Uterus (tissue), 4 donors: ENCODE measurements at places on chromosomes 13 and 19. TPM values are rescaled to one million over a fixed set of nuclear protein-coding genes. Genes with fewer than 3 reads are reported as not detected.
A peak's percentile ranks its signal among the peaks of the same experiment; 100 is the strongest.

- no peaks in the 10 kb centered on the region for H3K36me3 ChIP-seq
- peak overlapping the region; percentile 30 for H3K4me3 ChIP-seq
- peak overlapping the region; percentile 65 for H3K27ac ChIP-seq
- H3K4me1 ChIP-seq = no peaks in the 10 kb centered on the region
- H3K27me3 ChIP-seq = no peaks in the 10 kb centered on the region
Observed at GRCh38 chr19:7224209-7224686, 70.0 kb downstream of the INSR start.

DNA sequence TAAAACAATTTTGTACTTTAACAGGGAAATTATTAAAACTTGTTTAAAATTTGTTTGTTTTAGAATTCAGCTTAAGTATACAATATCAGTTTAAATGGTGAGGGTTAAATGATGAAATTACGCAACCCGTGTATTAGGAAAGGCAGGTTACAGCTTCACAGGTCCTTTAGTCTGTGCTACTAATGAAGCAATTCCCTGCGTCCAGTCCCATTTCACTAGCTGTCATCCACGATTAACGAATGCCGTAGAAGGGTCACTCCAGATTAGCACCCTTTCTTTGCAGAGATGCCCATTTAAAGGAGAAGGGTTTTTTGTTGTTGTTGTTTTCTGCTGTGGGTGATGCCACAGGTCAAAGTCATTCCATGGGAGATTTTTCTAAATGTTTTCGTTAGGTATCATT, 457.6 kb upstream of the SLC10A2 start:
- no peak overlapping the region for H3K27ac ChIP-seq
- no peak overlapping the region for H3K4me3 ChIP-seq
- no peaks in the 10 kb centered on the region for H3K36me3 ChIP-seq

- DNase-seq = no peak
- no peak overlapping the region for H3K4me3 ChIP-seq
- no peaks in the 10 kb centered on the region for H3K36me3 ChIP-seq
- H3K4me1 ChIP-seq = no peaks in the 10 kb centered on the region
Observed at GRCh38 chr13:113889467-113889866, 25.6 kb upstream of the GAS6 start.

- H3K27me3 ChIP-seq = no peaks in the 10 kb centered on the region
- no peaks in the 10 kb centered on the region for H3K4me1 ChIP-seq
- no peak overlapping the region for H3K4me3 ChIP-seq
- no peak for DNase-seq
- no peaks in the 10 kb centered on the region for H3K36me3 ChIP-seq
Observed at GRCh38 chr13:21938168-21938567, 267.3 kb downstream of the FGF9 start.

GRCh38 chr13:98386637-98387036, 190.3 kb downstream of the STK24 start:
- no peak overlapping the region for H3K27ac ChIP-seq
- no peak overlapping the region for H3K4me3 ChIP-seq
- DNase-seq = no peak
- no peaks in the 10 kb centered on the region for H3K27me3 ChIP-seq

DNA sequence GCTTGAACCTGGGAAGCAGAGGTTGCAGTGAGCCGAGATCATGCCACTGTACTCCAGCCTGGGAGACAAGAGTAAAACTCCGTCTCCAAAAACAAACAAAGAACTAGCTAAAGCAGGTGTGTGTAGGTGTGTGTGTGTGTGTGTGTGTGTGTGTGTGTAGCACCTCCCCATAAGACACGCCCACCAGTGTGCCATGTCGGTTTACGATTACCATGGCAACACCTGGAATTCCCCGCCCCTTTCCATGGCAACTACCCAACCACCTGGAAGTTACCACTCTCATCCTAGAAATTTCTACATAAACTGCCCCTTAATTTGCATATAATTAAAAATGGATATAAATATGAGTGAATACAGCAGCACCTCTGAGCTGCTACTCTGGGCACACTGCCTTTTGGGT, 80.9 kb upstream of the ADGRE5 start:
- no peak overlapping the region for H3K27ac ChIP-seq
- no peaks in the 10 kb centered on the region for H3K36me3 ChIP-seq
- DNase-seq = no peak
- H3K4me3 ChIP-seq = no peak overlapping the region
- H3K27me3 ChIP-seq = no peaks in the 10 kb centered on the region
- no peaks in the 10 kb centered on the region for H3K4me1 ChIP-seq

- no peaks in the 10 kb centered on the region for H3K36me3 ChIP-seq
- H3K4me3 ChIP-seq = no peak overlapping the region
- H3K27ac ChIP-seq = peak overlapping the region; percentile 50
- no peaks in the 10 kb centered on the region for H3K4me1 ChIP-seq
Observed at GRCh38 chr19:21482863-21483276, 22.5 kb upstream of the ZNF429 start.

GRCh38 chr19:51803967-51804366, 9.0 kb downstream of the FPR3 start:
- no peak overlapping the region for H3K4me3 ChIP-seq
- no peaks in the 10 kb centered on the region for H3K27me3 ChIP-seq

GRCh38 chr13:33259296-33259695, 26.3 kb downstream of the STARD13 start:
- H3K4me1 ChIP-seq = no peaks in the 10 kb centered on the region
- no peaks in the 10 kb centered on the region for H3K36me3 ChIP-seq
- no peak overlapping the region for H3K4me3 ChIP-seq
- no peaks in the 10 kb centered on the region for H3K27me3 ChIP-seq

DNA sequence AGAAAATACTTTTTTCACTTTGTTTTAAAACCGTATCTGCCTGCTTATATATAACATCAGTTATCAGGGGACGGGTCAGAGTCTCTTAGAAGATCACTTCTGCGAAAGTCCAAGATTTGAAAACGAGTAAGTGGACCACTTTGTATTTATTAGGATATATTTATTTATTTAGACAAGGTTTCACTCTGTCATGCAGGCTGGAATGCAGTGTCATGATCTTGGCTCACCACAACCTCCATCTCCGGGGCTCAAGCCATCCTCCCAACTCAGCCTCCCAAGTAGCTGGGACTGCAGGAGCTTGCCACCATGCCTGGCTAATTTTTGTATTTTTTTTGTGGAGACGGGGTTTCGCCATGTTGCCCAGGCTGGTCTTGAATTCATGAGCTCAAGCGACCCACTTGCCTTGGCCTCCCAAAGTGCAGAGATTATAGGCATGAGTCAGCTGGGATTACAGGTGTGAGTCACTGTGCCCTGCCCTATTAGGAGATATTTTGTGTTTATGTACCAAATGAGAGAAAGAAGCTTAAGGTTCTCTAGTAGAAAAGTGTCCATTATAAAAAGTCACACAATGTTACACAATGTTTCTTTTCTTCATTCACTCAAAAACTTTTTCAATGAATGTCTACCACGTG, 39.5 kb downstream of the RASL11A start:
- H3K27ac ChIP-seq = no peak overlapping the region
- no peaks in the 10 kb centered on the region for H3K27me3 ChIP-seq
- no peak for DNase-seq
- no peaks in the 10 kb centered on the region for H3K36me3 ChIP-seq
- no peak overlapping the region for H3K4me3 ChIP-seq
- H3K4me1 ChIP-seq = no peaks in the 10 kb centered on the region

DNA sequence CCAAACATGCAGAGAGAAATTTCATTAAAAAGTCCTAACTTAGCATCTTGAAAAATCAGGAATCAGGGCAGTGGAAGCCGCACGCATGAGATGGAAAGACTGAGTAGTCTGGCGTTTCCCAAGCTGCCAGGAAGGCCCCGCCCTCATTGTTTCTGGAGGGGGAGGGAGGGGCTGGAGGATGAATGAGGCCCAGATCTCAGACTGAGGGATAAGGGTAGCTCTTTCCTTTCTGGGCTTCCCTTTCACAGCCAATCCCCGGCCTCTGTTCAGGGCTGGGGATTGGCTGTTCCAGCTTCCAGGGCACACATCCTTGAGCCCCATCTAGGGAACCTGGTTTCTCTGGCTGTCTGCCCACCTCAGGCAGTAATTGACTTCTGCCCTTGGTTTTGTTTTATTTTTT, 7.3 kb downstream of the C19orf53 start:
- no peak overlapping the region for H3K4me3 ChIP-seq
- H3K27ac ChIP-seq = peak overlapping the region; percentile 70
- no peaks in the 10 kb centered on the region for H3K4me1 ChIP-seq
- no peaks in the 10 kb centered on the region for H3K36me3 ChIP-seq
- no peaks in the 10 kb centered on the region for H3K27me3 ChIP-seq

GRCh38 chr19:34370983-34371382, 6.0 kb downstream of the GPI start:
- no peak for DNase-seq
- no peaks in the 10 kb centered on the region for H3K27me3 ChIP-seq
- no peak overlapping the region for H3K4me3 ChIP-seq
- no peaks in the 10 kb centered on the region for H3K36me3 ChIP-seq

DNA sequence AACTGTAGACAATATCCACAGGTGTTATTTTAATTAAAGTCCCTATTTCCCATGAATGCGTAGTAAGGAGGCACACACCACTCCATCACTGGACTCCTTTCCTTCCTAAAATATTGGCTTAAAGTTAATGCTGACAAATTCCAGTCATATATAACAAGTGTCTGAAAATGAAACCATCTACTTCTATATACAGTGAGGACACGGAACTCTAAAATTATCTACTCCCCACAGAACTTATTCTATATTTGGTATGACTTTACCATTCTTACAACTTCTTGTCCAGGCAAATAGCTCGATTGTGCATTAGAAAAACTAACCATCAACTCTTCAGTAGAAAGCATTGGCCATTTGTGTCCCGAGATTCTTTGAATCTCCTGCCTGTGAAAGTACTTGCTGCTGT, 1560.2 kb downstream of the EFNB2 start:
- no peak for DNase-seq
- H3K27me3 ChIP-seq = no peaks in the 10 kb centered on the region
- H3K36me3 ChIP-seq = no peaks in the 10 kb centered on the region
- no peak overlapping the region for H3K27ac ChIP-seq

DNA sequence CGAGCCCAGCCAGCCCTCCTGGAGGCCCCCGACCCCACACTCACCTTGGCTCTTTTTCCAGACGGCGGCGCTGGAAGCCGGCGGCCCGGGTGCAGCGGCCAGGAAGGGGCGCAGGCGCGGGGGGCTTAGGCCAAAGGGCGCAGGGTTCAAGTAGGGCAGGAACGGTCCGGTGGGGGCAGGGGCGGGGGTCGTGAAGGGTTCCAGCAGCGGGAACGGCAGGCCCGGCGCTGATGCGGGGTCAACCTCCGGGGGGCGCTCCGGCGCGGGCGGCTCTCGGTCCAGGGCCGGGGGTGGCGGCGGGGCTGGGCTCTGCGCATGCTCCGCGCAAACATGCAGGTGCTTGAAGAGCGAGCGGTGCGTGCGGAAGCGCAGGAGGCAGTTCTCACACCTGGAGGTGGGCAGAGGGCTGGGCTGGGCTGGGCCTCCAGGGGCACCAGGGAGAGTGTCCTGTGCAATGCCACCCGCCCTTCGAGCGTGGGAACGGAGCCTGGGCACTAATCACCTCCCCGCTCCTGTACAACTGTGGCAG, 2.3 kb downstream of the ZNF414 start:
- DNase-seq = no peak
- peak overlapping the region; percentile 3 for H3K27ac ChIP-seq
- no peaks in the 10 kb centered on the region for H3K4me1 ChIP-seq
- no peak overlapping the region for H3K4me3 ChIP-seq
- H3K36me3 ChIP-seq = no peaks in the 10 kb centered on the region

GRCh38 chr19:49968279-49968922, 7.4 kb upstream of the SIGLEC11 start:
- no peak for DNase-seq
- H3K36me3 ChIP-seq = no peaks in the 10 kb centered on the region
- no peak overlapping the region for H3K4me3 ChIP-seq
- no peak overlapping the region for H3K27ac ChIP-seq

GRCh38 chr13:101714195-101714594, 261.7 kb downstream of the ITGBL1 start:
- no peaks in the 10 kb centered on the region for H3K36me3 ChIP-seq
- H3K4me1 ChIP-seq = no peaks in the 10 kb centered on the region
- H3K27ac ChIP-seq = no peak overlapping the region
- H3K27me3 ChIP-seq = no peaks in the 10 kb centered on the region
- DNase-seq = no peak
- no peak overlapping the region for H3K4me3 ChIP-seq

DNA sequence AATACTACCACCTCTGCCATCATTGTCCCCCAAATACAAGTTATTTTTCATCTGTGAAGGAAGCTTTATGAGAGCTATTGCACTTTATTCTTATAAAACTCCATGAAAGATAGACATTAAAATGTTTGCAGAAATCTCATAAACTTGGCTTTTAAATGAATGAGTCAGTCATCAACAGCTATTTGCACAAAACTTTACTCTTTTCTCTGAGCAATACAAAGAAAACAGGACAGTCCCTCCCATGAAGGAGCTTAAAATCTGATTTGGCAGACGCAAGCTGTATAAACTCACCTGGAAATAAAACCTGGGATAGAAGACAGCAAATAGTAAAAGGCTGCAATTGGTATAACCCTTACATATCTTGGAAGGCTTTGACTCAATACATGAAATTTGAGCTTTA, 16.6 kb upstream of the RCBTB1 start:
- no peak overlapping the region for H3K27ac ChIP-seq
- H3K27me3 ChIP-seq = no peaks in the 10 kb centered on the region
- no peak overlapping the region for H3K4me3 ChIP-seq
- H3K36me3 ChIP-seq = no peaks in the 10 kb centered on the region

DNA sequence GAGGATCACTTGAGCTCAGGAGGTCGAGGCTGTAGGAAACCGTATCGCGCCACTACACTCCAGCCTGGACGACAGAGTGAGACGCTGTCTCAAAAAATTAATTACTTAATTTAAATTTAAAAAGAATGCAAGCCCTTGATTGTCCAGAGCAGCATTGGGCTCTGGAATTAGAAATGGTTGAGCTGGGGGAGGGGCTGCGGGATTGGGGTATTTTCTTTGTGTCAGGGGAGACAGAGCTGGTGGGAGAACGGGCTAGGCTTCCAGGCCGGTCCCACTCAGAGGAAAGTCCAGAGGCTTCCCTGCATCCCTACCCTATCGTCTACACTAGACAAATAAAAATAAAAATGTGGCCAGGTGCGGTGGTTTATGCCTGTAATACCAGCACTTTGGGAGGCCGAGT, 2.2 kb upstream of the RAB3A start:
- no peak for DNase-seq
- H3K4me1 ChIP-seq = peaks cover 7% of the 10 kb centered on the region
- no peak overlapping the region for H3K4me3 ChIP-seq
- no peaks in the 10 kb centered on the region for H3K36me3 ChIP-seq
- H3K27me3 ChIP-seq = no peaks in the 10 kb centered on the region

DNA sequence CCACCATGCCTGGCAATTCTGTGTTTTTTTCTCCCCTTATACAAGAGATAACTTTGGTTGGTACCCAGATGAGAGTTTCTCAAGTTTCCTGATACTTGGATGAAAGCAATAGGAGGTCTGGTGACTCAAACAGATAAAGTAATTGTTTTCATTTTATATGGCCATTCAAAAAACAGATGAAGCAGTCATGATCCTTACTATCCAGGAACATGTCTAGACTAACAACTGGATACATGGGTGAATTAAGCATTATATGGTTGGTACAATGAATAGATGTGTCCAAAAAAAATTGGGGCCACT, 8.5 kb downstream of the ZNF430 start:
- no peaks in the 10 kb centered on the region for H3K27me3 ChIP-seq
- no peaks in the 10 kb centered on the region for H3K4me1 ChIP-seq

- H3K4me3 ChIP-seq = no peak overlapping the region
- H3K27ac ChIP-seq = no peak overlapping the region
- no peaks in the 10 kb centered on the region for H3K36me3 ChIP-seq
- no peaks in the 10 kb centered on the region for H3K27me3 ChIP-seq
- no peaks in the 10 kb centered on the region for H3K4me1 ChIP-seq
- no peak for DNase-seq
Observed at GRCh38 chr13:50446611-50447010, 396.9 kb downstream of the DLEU7 start.

Gene ZNF780A
- 18.2 TPM for total RNA-seq

Gene ZNF69
- 14.1 TPM for total RNA-seq

Gene ALG5
- 36.6 TPM for total RNA-seq

Gene ZNF724
- 17.5 TPM for total RNA-seq
